Activated CD4-positive, CD25-positive, alpha-beta regulatory T cell treated with anti-CD3 and anti-CD28 coated beads, Interleukin-2, amount 50 U/mL, for 24 hours (primary cell): ENCODE measurements at places on chromosomes 6 and 20.

DNA sequence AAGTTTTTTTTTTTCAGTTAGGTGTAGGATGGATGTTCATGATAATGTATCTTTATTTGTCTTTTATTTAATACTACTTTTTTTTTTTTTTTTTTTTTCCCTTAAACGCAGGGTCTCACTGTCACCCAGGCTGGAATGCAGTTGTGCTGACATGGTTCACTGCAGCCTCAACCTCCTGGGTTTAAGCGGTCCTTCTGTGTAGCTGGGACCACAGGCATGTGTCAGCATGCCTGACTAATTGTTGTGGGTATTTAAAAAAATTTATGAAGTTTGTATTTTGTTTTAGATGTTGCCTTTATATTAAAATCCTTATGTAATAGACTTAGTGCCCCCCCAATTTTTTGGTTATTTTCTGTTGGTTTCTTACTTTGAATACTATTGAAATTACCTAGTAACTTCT, 42.6 kb downstream of the NCOA3 start:
- peak; percentile 72 for ATAC-seq

- no peak for ATAC-seq
Observed at GRCh38 chr6:28315628-28316027, 20.3 kb downstream of the ZSCAN31 start.

DNA sequence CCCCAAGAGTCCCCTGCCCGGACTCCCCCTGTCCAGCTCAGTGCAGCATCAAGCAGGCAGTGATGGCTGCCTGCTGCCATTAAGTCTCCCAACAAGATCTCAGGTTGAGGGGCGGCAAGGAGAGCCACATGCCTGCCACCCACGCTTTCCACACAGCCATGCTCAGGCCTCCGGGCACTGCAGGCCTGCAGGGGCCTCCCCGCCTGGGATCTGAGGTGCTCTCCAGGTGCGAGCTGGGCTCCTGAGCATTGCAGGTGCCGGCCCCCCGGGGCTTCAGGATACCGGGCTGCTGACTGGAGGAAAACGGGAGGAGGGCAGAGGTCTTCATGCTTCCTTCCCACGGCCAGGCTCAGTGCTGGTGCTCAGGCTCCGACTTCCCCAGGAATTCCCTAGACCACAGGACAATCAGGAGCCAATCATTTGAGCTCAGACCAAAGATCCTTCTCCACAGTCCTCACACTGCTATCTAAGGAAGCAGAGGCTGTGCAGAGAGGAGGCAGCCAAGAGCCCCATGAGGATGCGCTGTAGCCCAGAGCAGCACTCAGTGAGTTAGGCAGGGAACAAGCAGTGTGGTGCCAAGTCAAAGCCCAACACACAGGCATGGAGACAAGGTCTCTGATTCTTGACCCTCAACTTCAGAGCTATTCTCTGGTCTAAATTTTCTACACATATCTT, 52.7 kb downstream of the PYGB start:
- ATAC-seq, result no peak

GRCh38 chr6:26029570-26029856, 57.7 kb upstream of the HFE start:
- no peak for ATAC-seq

GRCh38 chr20:25282796-25283195, 34.9 kb downstream of the PYGB start:
- no peak for ATAC-seq

- no peak for ATAC-seq
Observed at GRCh38 chr20:57999465-58000111, 228.9 kb downstream of the ANKRD60 start.

DNA sequence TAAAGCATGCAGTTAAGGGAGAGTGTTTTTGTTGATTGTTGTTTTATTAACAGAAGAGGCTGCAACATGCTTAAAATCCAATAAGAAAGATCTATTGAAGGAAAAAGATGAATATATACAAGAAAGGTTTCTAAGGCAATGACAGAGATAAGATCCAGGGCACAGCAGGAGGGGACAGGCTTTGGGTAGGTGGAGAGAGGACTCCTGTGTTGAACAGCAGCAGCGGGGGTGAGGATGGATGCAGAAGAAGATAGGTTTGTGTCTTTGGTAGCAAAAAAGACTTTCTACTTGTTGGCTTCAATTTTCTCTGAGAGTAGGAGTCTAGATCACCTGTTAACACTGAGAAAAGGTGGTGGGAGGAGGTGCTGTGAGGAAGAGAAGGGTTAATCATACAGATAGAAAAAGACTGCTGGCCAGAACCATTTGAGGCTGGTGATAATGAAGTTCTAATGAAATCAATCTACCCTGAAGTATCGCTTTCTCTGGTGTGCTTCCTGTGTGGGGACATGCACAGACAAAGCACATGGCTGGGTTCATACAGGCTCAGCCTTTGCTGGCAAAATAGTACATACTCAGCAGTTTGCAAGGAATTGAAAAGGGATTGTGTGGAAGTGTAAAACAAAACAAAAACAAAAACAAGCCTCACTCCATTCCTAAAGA, 17.2 kb upstream of the DST start:
- ATAC-seq, result no peak

DNA sequence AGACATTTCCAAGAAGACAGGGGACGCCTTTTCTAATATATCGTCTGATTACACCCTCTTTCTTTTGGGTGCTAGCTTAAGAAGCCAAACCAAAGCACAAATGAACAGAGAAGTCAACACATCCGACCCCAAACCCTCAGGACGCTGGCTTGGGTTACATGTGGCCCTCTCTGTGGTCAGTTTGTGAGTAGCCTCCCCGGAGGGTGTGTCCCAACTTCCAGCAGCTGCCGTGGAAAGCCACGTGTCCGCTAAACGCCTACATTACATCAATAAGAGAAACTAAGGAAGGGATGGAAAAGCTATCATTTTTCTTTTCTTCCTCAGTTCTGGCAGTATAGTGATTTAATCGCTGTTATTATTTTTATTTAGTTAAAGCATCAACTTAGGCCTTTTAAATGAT, 487 bp upstream of the BMP6 start:
- no peak for ATAC-seq

DNA sequence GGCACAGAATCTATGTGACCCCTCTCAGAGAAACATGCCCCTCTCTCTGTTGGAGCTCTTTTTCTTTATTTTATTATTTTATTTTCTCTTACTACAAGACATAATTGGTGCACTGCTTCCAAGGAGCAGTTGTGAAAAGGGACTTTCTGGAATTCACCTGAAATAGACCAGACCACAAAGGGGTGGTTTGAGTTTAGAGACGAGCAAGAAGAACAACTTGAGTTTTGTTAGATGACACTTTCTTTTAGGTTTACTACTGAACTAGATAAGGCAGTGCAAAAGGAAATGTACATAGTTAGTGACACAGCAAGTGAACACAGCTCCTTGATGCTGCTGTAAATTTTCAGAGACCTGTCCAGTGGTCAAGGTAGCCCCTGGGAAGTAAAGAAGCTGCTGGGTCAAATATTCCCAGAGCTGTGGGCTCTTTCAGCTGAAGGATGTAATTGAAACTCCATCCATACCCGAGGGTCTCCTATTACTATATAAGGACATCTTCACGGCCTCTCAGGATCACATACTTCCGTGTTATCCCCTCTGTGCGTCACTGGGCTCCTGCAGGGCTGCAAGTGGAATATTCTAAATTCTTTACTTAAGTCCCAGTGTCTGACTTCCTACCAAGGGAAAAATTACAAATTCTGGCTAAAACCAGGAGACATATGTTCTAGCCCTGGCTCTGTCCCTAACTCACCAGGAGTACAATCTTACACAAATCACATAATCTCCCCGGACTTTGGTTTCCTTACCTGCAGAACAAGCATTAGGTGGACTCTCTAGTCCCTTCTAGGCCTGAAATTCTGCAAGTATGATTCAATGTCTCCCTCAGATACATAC, 69.1 kb upstream of the ADTRP start:
- no peak for ATAC-seq

DNA sequence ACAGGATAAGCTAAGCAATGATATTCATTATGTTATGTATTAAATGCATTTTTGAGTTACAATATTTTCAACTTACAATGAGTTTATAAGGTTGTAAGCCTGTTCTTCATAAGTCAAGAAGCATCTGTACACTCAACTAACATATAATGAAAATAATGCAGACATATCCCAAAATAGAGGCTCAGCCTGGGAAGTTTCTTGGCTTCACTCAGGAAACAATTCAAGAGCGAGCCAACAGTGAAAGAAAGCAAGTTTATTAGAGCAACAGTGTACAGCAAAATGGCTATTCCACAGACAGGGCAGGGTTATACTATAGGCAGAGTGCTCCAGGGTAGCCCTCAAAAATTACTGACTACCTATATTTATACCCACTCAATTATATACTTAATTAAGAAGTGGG, 1581.8 kb downstream of the HACE1 start:
- ATAC-seq, result no peak

GRCh38 chr20:41422953-41423352, 56.3 kb upstream of the EMILIN3 start:
- ATAC-seq, result no peak

- no peak for ATAC-seq
Observed at GRCh38 chr6:125123051-125123450, 30.5 kb upstream of the TPD52L1 start.

- ATAC-seq, result no peak
Observed at GRCh38 chr20:16747291-16747811, 807 bp upstream of the OTOR start.

DNA sequence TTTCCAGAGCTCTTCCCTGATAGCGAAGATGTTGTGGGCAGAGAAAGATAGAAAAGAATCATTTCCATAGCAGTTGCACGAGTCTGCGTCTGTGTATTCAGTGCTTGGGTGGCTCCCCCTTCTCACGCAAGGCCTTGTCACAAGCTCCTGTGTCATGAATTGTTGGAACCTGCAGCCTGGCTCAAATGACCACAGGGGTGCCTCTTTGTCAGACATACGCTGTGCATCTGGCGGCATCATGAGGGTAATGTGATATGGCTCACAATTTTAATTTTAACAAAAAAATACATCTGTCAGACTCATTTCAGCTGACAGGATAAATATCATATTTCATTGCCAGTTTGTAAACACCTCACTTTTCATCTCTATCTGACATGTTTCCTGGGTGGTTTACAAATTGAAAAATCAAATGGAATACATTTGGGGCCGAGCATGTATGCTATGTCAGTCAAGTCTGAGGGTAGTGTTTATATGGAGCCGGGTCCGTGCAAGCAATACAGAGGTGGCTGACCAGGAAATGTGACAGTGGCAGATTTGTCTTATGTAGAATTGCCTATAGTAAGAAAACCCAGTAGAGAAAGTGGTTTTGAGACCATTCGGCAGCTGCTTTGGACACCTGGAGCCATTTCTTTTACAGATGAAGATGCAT, 90.9 kb downstream of the CAP2 start:
- no peak for ATAC-seq

DNA sequence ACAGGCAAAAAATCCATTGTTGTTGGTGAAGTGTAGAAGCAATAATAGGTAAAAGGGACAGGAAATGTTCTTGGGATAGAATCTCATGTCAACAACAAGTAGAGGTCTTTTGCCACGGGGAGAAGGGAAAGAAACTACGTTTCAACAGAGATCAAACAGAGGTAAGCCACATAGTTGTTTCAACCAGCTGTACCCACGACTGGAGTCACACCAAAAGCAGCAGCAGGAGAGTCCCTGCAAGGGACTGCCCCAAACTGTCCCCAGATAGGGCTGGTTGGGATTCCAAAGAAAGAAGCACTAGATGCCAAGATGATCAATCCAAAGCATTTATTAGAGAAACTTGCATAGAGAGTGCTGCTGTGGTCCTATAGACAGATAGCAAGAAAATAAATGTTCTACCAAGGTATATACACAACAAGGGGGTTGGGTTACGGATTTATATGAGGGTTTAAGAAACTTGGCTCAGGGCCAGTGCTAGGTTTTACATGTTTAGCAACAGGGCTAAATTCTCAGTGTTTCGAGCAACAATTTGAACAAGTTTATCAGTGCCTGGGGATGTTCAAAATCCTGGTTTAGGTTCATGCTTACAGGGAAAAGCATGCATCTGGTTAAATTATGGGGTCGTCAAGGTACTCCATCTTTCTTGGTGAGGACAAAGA, 466.5 kb downstream of the MMUT start:
- ATAC-seq, result no peak

- ATAC-seq, result no peak
Observed at GRCh38 chr6:25384967-25385366, 105.8 kb downstream of the CARMIL1 start.

DNA sequence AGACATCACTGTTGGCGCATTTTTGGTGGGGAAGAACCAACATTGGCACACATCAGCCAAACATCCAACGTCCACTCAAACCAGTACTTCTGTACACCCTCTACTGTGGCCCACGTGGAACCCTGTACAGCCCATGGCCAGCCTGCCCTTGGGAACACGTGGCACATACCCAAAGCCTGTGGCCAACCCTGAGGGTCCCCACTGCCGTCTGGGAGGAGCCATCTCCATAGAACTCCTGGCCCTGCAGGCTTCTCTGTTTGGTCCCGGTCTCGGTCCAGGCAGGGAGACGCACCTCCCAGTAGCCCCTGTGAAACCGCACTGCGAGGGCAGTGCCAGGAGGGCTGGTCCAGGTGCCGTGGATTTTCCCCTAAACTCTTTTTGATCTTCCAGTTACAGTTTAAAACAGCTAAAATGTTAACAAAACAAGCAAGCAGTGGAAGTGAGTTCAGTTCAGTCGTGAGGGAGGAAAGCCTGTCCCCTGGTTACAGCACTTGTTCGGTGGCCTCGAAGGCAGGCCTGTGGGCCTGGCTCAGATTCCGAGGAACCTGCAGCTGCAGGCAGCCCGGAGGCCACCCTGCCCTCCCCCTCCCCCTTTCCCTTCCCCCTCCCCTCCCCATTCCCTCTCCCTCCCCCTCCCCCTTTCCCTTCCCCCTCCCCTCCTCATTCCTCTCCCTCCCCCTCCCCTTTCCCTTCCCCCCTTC, 233.7 kb downstream of the DLL1 start:
- no peak for ATAC-seq

GRCh38 chr6:7243179-7243981, 69.6 kb downstream of the SSR1 start:
- ATAC-seq, result peak; percentile 29

- ATAC-seq, result no peak
Observed at GRCh38 chr6:111524735-111525134, 41.7 kb upstream of the REV3L start.

GRCh38 chr6:2806644-2807043, 35.0 kb downstream of the SERPINB1 start:
- no peak for ATAC-seq

DNA sequence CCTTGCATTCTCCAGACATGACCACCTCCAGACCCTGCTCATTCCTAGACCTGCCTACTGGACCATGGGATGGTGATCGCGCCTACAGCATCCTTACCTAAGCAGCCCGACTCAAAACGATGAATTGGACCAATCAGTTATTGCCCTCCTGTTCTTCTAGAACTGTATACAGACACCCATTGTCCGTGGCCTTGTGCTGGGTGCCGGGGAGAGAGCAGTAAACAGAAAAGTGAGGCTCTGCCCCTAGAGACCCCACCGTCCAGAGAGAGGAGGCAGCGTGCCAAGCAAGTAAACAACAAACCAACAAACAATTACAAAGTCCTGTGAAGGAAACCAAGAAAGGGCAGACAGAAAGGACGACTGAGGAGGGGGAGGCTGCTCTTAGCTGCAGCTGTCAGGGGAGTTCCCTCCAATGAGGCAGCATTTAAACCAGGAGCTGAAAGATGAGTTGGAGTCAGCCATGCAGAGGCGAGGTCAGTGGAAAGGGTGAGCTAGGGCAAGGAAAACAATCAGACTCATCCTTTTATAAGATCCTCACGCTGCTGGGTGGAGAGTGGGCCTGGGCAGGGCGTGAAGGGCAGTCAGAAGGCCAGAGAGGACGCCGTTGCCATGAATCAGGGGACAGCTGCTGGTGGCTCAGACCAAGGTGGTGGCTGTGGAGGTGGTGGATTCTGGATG, 37.6 kb upstream of the BLCAP start:
- no peak for ATAC-seq
